ENCODE measurements at places on chromosomes 7 and 10.

DNA sequence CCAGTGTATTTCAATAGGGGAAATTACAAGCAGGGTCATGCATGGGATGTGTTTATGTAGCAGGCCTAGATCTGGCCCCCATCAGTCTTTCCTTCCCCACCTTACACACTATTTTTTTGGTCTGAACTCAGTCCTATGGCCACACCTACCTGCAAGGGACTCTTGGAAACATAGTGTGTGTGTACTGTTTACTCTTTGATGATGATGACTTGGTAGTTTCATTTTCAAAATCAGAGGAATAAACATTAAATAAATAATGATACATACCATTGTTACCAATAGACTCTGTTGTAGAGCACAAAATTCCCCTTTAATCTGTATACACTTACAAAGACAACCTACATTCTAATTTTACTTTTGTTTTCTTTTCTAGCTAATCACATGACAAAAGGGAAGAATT is 191.0 kb downstream of the ZEB1 start:
- no peak for DNase-seq

DNA sequence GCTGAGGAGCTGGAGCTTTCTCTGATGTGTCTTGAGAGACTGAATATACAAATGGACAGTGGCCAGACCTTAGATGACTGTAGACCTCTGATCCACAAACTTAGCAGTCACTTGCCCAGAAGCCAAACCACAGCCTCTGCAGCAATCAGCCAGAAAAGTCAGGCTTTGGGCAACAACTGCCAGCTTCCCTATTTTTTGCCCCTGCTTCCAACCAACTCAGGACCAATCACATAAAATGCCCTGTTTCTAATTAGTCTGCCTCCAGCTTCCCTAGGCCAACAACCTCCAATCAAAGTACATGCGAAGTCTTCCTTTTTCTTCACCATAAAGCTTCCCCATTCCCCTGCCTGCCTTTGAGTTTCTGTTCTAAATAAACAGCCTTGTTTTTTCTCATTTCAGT is 37.8 kb upstream of the CACUL1 start:
- DNase-seq, result no peak

- DNase-seq, result peak; percentile 82
Measured at GRCh38 chr10:97334370-97335175, at the start of gene FRAT2. TSS of gene FRAT2 (minus strand) at chr10:97334729. CDS start at chr10:97334572, 157 bp downstream.

DNA sequence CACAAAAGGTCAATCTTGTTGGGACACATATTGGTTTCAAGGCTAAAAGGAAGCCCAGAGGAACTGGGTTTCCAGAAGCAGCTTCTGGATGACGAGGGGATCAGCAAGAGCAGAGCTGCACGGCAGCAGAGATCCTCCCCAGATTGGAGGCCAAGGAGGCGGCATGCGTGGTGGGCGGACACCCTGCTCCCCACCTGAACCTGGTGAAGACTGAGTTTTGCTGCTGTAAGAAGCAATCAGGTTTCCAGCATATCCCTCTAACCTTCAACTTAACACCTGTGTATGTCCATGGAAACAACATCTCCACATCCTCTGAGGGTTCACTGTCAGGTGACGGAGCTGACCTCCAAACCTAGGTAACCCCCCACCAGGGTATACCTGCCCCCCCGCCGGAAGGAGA is 35.1 kb downstream of the SLIT1 start:
- no peak for DNase-seq

DNA sequence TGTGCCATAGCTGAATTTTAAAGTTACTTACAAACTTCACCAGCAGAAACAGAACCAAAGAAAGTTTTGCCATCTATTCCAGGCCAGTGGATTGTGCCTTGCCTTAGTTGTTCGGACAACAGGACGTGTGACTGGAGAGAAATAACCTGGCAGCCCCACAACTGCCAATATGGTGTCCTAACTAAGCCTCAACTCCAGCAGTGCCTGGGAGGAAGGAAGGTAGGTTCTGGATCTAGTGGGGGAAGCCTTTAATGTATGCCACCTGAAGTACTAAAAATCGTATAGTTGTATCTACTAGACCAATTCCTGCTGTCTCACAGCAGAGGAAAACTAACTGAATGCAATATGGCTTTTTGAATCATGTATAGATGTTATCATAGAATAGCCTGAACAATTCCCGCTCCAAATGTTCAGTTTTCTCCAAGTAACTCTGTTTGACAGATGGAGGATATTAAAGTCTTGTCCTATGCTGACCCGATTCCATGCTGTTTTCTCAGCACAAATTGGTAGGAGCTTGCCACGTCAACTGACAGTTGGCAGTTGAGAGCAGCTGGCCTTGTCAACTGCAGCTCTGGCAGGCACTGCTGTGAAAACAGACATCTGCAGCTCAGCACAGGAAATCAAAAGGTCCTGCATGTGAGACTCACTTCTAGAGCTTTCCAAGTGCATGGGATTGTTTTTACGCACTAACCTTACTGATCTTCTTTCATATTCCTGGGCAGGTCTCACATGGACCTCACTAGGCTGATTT is 84.5 kb upstream of the WNT16 start:
- no peak for DNase-seq

DNA sequence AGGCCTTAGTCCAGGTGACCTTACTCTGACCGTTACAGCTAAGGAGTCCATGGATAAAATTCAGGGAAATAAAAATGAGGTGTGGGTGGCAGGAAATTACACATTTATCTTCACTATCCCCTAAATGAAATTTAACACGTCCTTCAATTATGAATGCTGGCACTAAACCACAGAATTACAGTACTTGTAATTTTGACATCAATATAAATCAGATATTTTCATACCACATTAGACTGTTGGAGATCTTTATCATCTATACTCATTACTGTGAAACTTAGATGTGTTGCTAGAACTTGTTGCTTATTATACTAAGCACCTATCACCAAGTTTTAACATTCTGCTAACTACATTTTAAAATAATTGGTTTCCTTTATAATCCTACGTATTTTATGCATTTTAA is 51.1 kb downstream of the IGF2BP3 start:
- no peak for DNase-seq

- DNase-seq, result no peak
Measured at GRCh38 chr10:79259834-79260233, 87.4 kb upstream of the PPIF start.

- no peak for DNase-seq
Measured at GRCh38 chr7:139709485-139709884, 68.3 kb downstream of the HIPK2 start.

DNA sequence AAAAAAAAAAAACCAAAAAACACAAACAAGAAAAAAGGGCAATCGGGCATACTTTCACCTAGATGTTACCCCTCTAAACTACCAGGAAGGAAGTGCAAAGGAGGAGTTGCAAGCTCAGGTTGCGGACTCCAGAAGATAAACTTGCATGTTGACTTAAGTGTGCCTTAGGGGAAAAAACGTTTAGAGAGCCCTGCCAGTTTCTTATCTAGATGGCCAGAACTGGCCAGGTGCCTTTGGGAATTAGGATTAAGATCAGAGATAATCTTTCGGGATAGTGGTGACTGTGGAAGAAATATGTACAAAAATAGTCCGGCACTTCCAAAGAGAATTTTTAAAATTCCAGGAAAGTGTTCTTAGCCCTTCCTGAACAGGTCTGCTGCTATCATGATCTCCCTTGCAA is 17.6 kb downstream of the EVX1 start:
- DNase-seq, result no peak

DNA sequence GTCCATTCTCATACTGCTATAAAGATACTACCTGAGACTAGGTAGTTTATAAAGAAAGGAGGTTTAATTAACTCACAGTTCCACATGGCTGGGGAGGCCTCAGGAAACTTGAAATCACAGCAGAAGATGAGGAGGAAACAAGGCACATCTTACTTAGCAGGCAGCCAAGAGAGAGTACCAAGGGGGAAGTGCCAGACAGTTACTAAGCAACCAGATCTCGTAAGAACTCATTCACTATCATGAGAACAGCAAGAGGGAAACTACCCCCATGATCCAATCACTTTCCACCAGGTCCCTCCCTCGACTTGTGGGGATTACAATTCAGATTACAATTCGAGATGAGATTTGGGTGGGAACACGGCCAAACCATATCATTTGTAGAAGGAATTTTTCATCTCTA is 36.3 kb downstream of the NHLRC2 start:
- no peak for DNase-seq

GRCh38 chr10:94183666-94184264 is 179.0 kb downstream of the NOC3L start:
- no peak for DNase-seq

GRCh38 chr10:132723330-132723970 is 62.5 kb downstream of the NKX6-2 start:
- no peak for DNase-seq

GRCh38 chr10:99530108-99531025 is 2.4 kb upstream of the NKX2-3 start:
- DNase-seq, result no peak

DNA sequence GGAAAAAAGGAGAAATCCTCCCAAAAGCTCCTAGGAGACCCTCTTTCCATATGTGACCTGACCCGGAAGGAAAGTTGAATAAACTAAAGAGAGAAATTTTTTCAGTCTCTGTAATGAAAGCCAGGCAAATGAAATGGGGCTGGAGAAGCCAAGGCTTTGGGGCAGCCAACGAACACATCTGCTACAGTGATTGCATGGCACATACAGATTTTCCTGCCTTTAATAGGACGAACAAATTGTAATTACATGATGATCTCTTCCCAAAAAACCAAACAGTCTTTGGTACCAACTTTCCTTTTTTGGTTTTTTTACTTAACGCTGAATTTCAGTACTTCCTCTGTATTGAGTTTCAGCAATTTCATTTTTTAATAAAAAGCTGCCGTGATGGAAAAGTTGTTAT is 23.5 kb upstream of the PTN start:
- no peak for DNase-seq

GRCh38 chr10:99593312-99593711 is 26.9 kb downstream of the SLC25A28 start:
- no peak for DNase-seq

GRCh38 chr7:90595801-90596670 is at the start of gene CDK14:
TSS of gene CDK14 (plus strand) at chr7:90596321. CDS start at chr7:90596628, 307 bp downstream.
- peak; percentile 37 for DNase-seq

- DNase-seq, result no peak
Measured at GRCh38 chr10:24556750-24557742, 166.6 kb downstream of the ARHGAP21 start.

Data from stimulated activated CD8-positive, alpha-beta memory T cell treated with anti-CD3 and anti-CD28 coated beads, Interleukin-2, amount 100 ng/mL, for 48 hours (primary cell).